NT2/D1 (cell line): ENCODE measurements at places on chromosomes 6 and 20.

GRCh38 chr20:14775778-14776177 lies 438.4 kb upstream of the FLRT3 start:
- no peak for DNase-seq

DNA sequence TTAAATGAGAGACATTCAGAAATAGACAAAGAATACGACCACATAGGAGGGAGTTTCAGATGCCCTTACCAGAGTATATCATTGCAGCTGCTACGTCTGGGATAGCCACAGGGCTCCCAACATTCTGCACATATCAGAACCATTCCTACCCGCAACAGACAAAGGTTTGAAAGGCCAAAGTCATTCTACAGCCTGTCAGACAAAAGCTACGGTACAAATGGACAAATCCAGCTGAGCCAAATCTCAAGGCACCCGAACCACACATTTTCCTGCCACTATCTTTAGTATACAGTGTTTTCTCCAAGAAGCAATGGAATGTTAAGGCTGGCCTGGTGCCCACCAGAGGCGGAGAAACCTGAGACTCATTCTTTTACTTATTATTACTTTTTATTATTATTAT lies 30.5 kb upstream of the LYRM2 start:
- DNase-seq: no peak

GRCh38 chr6:146876271-146877151 lies 277.7 kb downstream of the ADGB start:
- DNase-seq: no peak

- DNase-seq: no peak
Observed at GRCh38 chr6:4687989-4688947, 87.9 kb upstream of the CDYL start.

- DNase-seq: no peak
Observed at GRCh38 chr20:58261660-58262059, 33.2 kb upstream of the ANKRD60 start.

- no peak for DNase-seq
Observed at GRCh38 chr6:38938741-38939140, 109.8 kb upstream of the GLP1R start.

GRCh38 chr6:140636908-140637402 lies 1262.5 kb upstream of the CITED2 start:
- no peak for DNase-seq

DNA sequence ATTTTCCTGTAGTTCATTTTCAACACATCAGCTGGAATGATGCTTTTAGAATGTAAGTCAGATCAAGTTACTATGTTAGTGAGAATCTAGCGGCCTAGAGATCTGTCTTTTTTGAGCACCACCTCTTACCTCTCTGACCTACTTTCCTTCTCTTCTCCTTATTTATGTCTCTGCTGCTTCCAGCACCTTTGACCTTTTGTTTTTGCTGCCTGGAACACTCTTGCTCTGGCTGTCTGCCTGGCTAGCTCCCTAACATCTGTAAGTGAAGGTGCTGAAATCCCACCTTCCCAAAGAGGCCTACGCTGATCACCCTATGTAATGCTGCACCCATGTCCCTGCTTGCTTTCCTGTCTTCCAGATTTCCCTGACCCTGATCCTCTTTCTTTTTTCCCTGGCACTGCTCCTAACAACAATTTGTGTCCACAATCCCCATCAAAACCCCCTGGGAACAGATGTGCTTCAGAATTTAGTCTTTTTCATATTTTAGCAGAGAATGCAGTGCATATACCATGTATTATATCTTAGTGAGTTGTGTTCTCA lies 87.8 kb downstream of the RFPL4B start:
- no peak for DNase-seq

- no peak for DNase-seq
Observed at GRCh38 chr20:4802023-4802422, 80.3 kb downstream of the PRND start.

DNA sequence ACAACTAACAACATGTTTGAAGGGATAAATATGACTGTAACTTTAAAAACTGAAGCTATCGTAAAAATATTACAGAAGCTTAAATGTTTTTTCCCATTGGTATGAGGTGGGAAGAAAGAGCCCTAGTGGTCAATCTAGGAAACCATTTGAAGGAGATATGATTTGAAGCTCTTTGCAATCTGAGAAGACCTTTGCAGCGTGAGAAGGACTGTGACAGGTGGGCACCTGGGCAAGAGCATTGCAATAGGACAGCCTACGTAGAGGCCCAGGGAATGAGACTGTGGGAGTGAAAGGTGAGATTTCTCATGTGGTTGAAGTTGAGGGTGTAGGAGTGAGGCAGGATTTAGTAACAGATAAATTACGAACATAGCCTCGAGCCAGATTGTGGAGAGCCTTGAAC lies 108.0 kb upstream of the PDE7B start:
- DNase-seq: no peak

DNA sequence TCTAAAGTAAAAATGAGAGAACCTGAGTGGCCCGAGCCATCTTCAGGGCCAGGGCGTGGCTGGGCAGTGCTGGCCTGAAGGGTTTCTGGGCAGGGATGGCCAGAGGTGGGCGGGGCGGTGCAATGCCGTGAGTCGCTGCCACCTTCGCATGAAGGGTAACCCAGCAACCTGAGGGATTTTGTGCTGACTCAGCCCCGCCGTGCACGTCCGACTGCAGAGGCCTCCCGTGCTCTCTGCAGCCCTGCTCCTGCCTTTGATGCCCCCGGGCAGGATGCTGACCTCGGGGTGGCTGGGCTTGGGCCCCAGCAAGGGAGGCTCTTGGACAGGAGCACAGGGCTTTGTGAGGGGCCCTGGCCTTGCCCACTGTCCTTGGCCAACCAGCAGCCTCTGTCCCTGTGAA lies 81.7 kb upstream of the GATA5 start:
- no peak for DNase-seq

DNA sequence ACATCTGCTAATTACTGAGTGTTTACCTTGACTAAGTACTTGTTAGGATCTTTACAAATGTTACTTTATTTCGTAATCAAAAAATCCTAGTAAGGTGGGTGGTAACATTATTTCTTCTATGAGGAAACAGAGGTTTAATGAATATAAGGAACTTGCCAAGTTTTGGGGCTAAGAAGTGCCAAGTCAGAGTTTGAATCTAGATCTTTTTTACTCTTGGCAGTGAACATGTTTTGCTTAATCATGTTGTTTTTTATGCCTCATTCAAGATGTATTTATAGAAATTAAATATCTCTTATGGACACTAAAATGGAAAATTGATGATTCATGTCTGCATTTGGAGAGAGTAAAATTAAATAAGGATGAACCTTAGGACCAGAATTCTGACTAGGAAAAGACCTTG lies 393.7 kb downstream of the UTRN start:
- no peak for DNase-seq

DNA sequence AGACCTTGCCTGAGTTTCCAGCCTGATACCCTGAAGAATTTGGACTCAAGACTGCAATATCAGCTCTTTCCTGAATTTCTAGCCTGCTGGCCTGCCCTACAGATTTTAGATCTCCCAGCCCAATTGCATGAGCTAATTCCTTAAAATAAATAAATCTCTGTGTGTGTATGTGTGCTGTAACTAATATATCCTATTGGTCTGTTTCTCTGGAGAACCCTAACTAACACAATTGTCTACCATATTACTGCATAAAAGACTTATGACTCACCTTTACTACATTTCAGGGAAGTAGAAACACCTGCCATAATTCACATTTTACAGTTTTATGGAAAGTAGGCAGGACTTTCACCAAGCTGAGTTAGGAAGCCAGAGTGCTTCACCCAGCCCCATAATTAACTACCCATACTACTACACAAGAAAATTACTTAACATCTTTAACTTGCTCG lies 90.7 kb upstream of the BEND6 start:
- no peak for DNase-seq

DNA sequence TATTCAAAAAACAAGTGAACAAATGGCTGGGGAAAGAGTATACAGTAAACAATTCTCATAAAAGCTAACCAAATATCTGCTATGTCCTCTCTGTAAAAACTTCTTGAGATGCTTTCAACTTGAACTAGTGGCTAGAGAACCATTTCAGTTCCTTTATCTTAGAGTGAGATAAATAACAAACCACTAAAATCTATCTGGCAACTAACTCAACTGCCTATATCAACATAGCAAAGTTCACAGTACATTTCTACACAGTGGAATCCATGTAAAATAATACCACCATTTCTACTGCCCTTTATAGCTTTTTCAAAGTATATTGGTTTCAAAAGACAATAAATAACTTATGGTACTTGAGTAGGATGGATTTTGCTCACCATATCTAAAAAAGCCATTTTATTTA lies 95.1 kb downstream of the MMS22L start:
- DNase-seq: no peak
